AG09309 (cell line): ENCODE measurements at places on chromosomes 2 and 18.

GRCh38 chr18:63869374-63869773 is 18.1 kb upstream of the SERPINB2 start:
- no peak for DNase-seq

DNA sequence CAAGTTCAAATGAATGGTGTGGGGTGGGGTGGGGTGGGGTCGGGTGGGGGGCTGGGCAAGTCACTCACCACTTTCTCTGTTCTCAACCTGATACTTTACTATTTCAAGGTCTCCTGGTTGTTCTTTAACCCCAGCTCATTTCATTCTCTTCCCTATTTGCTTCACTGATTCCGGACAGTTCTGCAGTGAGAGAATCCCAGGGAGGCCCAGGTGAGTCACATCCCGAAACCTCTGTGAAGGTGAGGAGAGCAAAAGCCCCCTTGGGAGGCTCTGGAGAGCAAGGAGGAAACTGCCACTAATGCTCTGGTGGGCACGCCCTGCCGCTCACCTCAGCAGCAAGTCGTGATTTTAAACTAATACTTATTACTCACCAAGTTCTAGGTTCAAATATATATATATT is 8.9 kb downstream of the EDAR start:
- DNase-seq: no peak

DNA sequence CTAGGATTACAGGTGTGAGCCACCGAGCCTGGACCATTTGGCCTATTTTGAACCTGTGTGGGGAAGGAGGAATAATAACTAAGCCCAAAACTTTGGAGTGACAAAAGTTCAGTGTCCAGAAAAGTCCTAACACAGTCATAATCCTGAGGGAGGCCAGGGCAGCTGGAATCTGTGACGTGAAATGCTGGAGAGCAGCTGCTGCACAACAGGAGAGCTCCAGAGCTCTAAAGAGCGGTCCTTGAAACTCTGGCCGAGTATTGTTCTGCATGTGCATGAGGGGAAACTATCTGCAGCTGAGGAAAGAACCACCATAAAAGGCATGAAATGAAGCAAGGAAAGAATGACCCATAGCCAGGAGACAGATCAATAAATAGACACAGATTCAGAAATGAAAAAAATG is 27.8 kb downstream of the HADHA start:
- no peak for DNase-seq

- DNase-seq: no peak
These were observed 159.6 kb downstream of the NCKAP5 start for GRCh38 chr2:133408671-133409070.

- DNase-seq: no peak
These were observed 1.5 kb upstream of the DGUOK start for GRCh38 chr2:73925033-73925704.

GRCh38 chr2:148590612-148591011 is 53.9 kb upstream of the EPC2 start:
- DNase-seq: no peak

DNA sequence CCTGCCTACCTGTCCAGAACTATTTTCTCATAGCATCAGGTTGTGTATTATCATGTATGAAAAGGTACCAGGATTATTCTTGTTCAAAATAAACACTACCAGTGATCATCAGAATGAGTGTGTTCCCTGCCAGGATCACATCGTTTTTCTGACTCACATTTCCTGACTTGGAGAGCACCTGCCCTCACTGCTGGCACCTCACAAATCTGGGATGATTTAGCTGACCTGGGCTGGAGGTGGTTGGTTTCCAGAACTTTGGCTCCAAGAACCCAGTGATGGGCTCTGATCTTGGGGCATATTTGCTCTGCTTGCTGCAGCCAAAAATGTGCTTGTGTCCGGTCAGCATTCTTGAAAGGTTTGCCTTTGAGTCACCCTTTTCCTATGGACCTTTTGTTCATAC is 836.3 kb upstream of the ACVR2A start:
- DNase-seq: no peak

GRCh38 chr2:144939590-144939989 is 419.7 kb upstream of the ZEB2 start:
- DNase-seq: no peak

- no peak for DNase-seq
These were observed 40.6 kb downstream of the CAPN13 start for GRCh38 chr2:30766666-30767065.

DNA sequence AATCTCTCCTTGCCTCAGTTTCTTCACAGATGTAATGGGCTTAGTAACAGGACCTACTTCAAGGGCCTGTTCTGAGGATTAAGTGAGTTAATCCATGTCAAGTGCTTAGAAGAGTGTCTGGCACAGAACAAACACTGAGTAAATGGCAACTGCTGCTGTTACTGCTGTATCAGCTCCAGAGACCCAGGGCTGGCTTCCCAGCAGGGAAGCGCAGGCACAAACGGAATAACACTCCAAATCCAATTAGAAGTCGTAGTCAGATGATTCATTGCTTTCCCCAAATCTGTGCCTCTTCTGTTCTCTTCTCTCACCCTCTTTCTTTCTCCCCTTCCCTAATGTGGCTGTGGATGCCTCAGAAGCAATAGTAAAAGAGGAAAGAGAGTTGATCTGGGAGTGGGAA is 101.1 kb upstream of the FZD7 start:
- DNase-seq: no peak

GRCh38 chr2:177036747-177037146 is 175.8 kb upstream of the HNRNPA3 start:
- no peak for DNase-seq

- peak; percentile 82 for DNase-seq
These were observed 131.5 kb downstream of the ZNF532 start for GRCh38 chr18:58996131-58996641.

GRCh38 chr2:165897726-165898125 is 55.9 kb downstream of the TTC21B start:
- no peak for DNase-seq

DNA sequence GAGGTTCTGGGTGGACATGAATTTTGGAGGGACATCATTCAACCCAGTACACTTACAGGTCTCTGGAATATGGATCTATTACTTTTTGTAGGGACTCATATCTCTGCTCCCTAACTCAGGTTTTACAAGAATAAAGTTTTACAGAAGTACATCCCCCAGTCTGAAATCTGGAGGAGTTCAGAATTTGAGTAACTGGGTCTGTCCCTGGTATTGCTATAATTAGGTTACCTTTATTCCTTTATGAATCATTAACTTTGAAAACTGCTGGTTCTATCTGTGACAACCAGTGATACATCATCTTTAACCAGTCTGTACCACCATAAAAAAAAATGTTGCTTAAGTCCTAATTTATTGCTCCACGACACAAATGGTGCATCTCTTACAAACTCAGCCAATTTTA is 59.9 kb downstream of the INSIG2 start:
- no peak for DNase-seq

- DNase-seq: no peak
These were observed 46.3 kb downstream of the SH3RF3 start for GRCh38 chr2:109175350-109175678.

- no peak for DNase-seq
These were observed at the start of gene FMNL2 for GRCh38 chr2:152335016-152335725. FMNL2 (plus strand) TSS chr2:152335174.

- DNase-seq: no peak
These were observed 299.6 kb upstream of the FANCL start for GRCh38 chr2:58540681-58541080.

DNA sequence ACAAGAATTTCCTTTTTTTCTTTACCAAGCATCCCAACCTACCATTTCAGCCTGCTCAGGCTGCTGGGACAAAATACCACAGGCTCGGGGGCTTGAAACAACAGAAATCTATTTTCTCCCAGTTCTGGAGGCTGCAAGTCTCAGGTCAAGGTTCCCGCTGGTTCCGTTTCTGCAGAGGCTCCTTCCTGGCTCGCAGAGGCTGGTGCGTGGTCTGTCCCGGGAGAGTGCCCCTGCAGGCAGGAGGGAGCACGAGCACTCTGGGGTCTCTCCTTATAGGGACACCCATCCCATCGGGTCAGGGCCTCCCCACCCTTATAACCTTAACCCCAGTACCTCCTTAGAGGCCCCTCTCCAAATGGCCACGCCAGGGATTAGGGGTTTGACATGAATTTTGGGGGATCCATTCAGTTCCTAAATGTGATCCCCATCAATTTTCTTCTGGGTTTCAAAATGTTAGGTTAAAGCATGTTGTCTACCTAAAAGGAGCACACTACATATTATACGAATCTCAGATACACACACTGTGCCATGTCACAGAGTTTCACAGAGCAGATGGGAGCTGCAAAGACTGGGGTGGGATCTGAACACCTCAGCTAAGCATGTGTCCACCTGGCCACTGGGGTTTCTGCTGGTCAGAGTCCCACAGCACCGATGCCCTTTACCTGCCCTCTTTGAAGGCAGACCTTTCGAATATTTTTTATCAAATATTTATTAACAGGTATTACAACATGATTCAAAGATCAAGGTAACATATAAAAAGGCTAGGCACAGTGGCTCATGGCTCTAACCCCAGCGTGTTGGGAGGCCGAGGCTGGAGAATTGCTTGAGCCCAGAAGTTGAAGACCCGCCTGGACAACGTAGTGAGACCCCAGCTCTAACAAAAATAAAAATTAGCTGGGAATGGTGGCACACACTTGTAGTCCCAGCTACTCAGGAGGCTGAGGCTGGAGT is 17.6 kb upstream of the ADI1 start:
- DNase-seq: no peak

DNA sequence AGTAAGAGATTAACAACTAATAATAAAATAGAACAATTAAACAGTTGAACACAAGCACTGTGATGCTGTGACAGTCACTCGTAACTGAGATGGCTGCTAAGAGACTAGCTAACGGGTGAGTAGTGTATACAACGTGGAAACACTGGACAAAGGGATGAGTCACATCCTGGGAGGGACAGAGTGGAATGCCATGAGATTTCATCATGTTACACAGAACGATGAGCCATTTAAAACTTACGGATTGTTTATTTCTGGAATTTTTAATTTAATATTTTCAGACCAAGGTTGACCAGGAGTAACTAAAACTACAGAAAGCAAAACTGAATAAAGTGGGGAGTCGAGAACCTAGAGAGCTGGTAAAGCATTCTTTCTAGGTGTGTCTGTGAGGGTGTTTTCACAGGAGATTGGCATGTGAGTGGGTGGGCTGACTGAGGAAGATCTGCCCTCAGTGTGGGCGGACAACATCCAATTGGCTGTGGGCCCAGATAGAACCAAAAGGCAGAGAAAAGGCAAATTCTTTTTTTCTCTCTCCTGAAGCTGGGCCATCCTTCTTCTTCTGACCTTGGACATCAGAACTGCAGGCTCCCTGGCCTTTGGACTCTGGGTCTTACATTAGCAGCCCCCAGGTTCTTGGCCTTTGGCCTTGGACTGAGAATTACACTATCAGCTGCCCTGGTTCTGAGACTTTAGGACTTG is 14.6 kb downstream of the TMSB10 start:
- DNase-seq: peak; percentile 94

- no peak for DNase-seq
These were observed 231.4 kb downstream of the SEPTIN10 start for GRCh38 chr2:109382226-109382895.

- no peak for DNase-seq
These were observed 500.6 kb downstream of the XIRP2 start for GRCh38 chr2:167388901-167389300.

DNA sequence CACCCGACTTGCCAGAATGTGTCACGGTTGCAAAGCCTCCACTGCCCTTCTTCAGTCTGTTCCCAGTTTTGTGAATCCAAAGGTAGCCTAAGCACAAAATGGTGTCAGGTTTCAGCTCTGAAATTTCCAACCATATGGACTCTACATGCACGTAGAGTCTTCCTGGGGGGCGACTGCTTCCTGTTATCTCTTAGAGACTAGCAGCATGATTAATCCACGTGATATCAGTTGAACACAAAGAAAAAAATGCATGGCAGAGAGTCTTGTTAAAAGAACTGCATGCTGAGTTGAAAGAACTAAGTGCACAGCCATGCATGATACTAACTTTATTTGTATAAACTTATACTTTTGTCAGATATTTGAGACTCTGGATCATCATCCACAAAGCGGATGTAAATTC is 404.4 kb downstream of the SOCS6 start:
- DNase-seq: no peak

GRCh38 chr2:8615252-8615575 is 66.6 kb upstream of the ID2 start:
- DNase-seq: no peak

GRCh38 chr2:171390941-171391516 is 42.8 kb downstream of the METTL8 start:
- peak; percentile 37 for DNase-seq

GRCh38 chr2:111201214-111201613 is 80.5 kb downstream of the BCL2L11 start:
- no peak for DNase-seq

DNA sequence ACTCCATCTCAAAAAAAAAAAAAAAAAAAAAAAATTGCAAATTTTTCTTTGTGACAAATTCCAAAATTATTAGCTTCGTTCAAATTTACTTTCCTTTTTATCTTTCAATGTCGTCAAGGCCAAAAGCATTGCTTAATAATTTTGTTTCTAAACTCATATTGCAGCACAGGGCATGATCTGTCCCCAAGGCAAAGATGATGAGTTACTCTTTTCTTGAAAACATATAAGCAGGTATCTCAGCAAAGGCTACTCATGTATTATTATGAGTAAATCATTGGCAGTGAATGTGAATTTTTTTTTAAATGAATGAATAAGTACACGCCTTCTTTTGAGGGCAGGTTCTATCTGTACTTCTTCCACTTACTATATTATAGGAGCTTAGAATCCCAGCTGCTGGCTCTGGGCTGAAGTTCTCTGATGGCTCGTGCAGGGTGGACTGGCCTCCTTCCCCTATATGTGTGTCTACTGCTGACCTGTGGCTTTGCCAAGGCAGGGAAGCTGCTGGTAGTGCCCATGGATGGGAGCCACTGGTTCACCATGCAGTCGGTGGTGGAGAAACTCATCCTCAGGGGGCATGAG is at the start of gene UGT1A7:
Gene UGT1A7 (plus strand): TSS at position 381 of the 579 bp plus-strand sequence. CDS start 37 bp downstream, at position 418.
- no peak for DNase-seq

- no peak for DNase-seq
These were observed 83.9 kb downstream of the SH3YL1 start for GRCh38 chr2:179886-180285.

DNA sequence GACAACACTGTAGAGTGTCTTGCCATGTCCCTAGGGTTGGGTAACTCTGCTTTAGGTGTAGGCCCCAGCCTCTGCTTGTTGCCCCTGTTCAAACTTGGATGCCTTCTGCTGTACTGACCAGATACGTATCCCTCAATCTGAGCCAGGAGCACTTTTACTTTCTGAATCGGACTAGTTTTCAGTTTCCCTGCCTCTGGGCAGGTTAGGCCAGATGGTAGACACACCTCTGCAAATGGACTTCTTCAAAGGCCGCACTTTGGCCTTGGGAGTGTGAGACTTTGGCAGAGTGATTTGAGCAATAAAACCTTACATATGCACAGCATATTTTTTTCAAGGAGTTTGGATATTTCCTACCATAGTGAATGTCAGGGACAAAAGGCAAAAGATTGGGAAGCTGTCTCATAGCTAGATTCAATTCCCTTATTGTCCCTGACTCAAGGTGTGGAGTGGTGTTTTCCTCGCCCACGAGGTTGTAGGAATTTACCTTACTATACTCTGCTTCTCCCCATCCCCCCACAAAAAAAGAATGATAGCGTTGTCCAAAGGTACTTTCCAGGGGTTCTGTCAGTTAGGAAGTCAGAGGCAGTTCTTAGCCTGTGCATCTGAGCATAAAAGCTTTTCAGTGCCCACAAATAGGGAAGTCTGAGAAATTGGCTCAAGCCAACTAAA is 15.3 kb upstream of the PARD3B start:
- no peak for DNase-seq

GRCh38 chr2:155062922-155063258 is 364.4 kb downstream of the KCNJ3 start:
- no peak for DNase-seq

GRCh38 chr2:231212329-231212845 is 14.0 kb downstream of the ARMC9 start:
- DNase-seq: no peak

- DNase-seq: no peak
These were observed 5.8 kb upstream of the GPD2 start for GRCh38 chr2:156430236-156430979.
